ENCODE measurements at places on chromosomes 6 and 20.
A peak's percentile ranks its signal among the peaks of the same experiment; 100 is the strongest.

DNA sequence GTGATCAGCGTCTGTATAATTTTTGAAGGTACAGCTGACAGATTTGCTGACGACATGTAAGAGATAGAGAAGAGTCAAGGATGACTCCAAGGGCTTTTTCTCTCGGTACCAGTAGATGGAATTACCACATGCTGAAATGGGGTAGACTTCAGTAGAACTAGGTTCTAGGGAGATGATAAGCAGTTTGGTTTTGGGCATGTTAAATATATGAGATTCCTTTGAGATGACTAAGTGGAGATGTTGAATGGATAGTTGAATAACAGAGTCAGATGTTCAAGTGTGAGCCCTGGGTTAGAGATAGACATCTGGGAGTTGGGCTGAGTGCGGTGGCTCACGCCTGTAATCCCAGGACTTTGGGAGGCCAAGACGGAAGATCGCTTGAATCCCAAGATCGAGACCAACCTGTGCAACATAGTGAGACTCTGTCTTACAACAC lies 50.0 kb downstream of the PHF20 start:
- no peak for DNase-seq
- H3K27ac ChIP-seq: no peak overlapping the region
- peaks cover 23% of the 10 kb centered on the region for H3K36me3 ChIP-seq
- H3K4me3 ChIP-seq: no peak overlapping the region
- H3K4me1 ChIP-seq: peaks cover 27% of the 10 kb centered on the region

DNA sequence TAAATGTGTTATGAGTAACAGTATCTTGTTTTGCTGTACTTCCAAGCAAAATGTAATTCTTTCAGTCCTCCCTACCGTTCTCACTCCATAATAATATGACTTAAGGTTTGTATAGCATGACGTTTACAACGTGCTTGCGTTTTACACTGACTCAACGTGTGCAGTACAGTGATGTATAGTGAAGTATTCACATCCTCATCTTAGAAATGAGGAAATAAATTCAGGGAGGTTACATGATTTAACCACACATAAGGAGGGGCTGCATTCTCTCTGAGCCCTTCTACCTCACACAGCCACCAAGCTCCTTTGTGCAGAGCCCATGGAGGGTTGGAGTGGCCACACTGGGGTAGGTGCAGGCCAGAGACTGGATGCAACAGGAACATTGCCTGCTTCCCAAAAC lies 164.5 kb downstream of the MTHFD1L start:
- no peak for DNase-seq
- H3K36me3 ChIP-seq: peaks cover 17% of the 10 kb centered on the region
- no peaks in the 10 kb centered on the region for H3K4me1 ChIP-seq
- H3K4me3 ChIP-seq: no peak overlapping the region
- no peaks in the 10 kb centered on the region for H3K27me3 ChIP-seq

DNA sequence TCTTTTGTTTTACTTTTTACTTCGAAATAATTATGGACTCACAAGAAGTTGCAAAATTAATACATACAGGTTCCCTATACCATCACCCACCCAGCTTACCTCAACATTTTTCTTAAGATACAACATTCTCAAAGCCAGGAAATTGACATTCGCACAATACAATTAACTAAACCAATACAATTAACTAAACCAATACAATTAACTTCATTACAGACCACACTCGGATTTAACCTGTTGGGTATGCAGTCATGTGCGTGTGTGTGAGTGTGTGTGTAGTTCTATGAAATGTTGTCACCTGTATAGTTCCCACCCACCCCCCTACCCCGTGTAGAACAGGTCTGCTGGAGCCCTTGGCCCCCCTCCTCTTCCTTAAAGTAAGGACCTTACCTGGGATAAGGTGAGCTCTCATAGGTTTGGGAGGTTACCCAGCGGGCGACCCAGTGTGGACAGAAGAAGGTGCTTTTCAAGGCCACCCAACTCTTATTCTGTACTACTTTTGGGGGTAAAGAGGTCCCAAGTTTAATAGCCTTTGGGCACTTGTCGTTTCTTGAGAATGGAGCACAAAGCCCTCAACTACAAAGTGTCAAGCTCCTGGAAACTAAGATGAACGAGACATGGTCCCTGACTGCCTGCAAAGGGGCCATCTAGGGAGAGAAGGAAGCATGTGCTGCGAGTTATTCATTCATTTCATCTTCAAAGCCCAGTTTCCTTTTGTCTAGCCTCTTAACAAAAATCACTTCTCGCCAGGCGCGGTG lies 544 bp upstream of the STK38 start:
- peaks cover 5% of the 10 kb centered on the region for H3K36me3 ChIP-seq
- H3K4me3 ChIP-seq: peak overlapping the region; percentile 99
- H3K4me1 ChIP-seq: peaks cover 38% of the 10 kb centered on the region
- no peak for DNase-seq
- H3K27me3 ChIP-seq: no peaks in the 10 kb centered on the region

DNA sequence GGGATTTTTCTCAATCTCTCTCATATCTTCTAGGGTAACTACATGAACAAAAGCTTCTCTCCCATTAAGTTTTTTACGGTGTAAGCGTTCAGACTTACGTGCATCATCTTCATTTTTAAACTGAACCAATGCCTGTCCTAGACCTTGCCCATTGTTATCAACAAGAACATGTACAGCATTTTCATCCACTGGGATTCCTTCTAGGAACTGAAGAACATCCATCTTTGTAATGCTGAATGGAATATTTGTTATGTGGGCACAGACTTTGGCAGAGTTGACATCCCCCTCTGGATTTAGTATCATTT lies 11.3 kb downstream of the CPNE1 start:
- H3K27ac ChIP-seq: no peak overlapping the region
- no peak for DNase-seq
- peaks cover 20% of the 10 kb centered on the region for H3K4me1 ChIP-seq
- no peaks in the 10 kb centered on the region for H3K27me3 ChIP-seq

GRCh38 chr6:161940519-161940918 lies 666.7 kb upstream of the AGPAT4 start:
- H3K27ac ChIP-seq: no peak overlapping the region
- H3K27me3 ChIP-seq: no peaks in the 10 kb centered on the region
- no peaks in the 10 kb centered on the region for H3K4me1 ChIP-seq
- H3K4me3 ChIP-seq: no peak overlapping the region
- no peak for DNase-seq

DNA sequence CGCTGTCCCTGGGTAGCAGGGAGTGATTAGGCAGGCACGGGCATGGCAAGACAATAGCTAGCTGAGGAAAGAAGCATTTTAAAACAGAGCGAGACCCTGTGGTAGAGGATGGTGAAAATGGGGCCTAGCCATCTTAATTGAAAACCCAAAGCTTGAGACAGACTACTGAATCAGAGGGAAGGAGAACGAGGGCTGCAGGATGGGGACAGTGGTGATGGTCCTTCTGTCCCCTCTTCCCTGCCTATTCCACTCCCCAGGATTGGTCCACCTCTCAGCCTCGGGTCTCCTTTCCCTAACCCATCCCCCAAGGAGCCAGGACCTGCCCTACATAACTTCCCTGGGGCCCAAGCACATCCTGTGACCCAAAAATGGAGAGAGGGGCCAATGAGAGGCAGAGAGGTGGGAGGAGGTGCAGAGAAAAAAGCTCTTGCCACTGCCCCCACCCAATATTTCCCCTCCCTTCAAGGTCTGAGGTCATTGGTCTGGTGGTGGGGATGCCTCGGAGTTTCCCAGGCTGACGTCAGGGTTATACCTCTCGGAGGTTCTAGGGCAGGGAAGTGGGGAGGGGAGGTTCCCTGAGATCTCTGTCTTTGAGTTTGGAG lies 884 bp upstream of the CUTA start:
- no peaks in the 10 kb centered on the region for H3K36me3 ChIP-seq
- peak overlapping the region; percentile 91 for H3K4me3 ChIP-seq
- DNase-seq: no peak
- peaks cover 49% of the 10 kb centered on the region for H3K4me1 ChIP-seq

DNA sequence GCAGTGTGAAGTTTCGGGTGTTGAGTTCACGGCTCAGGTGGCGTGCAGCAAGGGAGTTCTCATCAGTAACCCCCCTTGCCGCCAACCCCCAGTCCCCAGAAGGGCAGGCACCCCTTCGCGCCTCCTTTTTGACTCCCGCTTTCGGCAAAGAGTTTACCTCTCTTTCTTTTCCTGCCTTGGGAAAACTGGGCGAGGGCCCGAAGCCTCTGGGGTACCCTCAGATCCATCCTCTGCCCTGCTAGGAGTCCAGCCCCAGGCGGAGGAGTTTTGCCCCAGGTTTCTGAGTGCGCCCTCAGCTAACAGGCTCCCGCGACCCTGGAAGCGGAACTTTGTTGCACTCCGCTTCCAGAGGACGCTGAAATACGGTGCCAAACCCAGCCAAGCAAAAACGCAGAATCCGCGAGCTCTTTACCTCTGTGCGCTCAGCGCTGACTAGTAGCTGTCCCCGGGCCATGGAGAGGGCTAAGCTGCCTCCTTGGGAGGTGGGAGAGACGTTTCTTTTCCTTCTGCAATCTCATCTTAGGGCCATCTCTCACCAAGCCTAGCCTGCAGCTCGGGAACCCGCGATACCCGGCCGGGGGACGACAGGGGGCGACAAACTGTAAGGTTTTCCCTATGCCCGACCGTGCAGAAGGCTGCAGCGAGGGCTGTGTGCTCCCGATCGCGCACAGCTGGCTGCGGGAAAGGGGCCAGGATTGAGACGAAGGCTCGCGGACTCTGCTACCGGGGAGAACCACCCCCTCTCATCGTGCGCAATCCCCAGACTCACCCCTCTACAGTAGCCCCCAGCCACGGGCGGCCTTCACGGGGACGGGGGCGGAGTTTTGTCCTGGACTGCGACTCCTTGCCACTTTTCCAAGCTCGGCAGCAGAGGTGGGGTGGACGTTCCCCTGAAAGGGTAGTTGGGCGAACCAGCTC lies 2.7 kb upstream of the PAX1 start:
- H3K4me1 ChIP-seq: peaks cover 7% of the 10 kb centered on the region
- no peak for DNase-seq
- H3K36me3 ChIP-seq: no peaks in the 10 kb centered on the region
- H3K27ac ChIP-seq: no peak overlapping the region

DNA sequence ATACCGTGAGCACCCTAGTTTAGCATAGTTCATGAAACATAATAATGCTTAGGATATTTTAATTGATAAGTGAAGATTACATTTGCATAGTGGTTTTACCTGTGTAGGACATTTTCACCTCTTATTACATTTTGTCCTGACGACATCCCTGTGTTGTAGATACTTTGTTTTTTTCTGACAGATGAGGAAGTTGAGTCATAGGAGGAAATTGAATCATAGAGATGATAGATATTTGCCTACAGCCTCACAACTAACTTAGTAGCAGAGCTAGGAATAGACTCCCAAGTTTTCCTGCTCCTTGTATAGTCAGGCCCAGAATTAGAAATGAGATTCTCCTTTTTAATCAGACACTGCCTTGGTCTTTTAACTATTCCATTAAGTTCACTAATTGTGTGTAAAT lies 100.5 kb upstream of the SUPT3H start:
- DNase-seq: no peak
- no peak overlapping the region for H3K4me3 ChIP-seq
- H3K36me3 ChIP-seq: no peaks in the 10 kb centered on the region
- no peak overlapping the region for H3K27ac ChIP-seq
- H3K27me3 ChIP-seq: no peaks in the 10 kb centered on the region

GRCh38 chr6:107399935-107400334 lies 59.4 kb downstream of the PDSS2 start:
- peaks cover 47% of the 10 kb centered on the region for H3K36me3 ChIP-seq
- H3K4me1 ChIP-seq: peaks cover 4% of the 10 kb centered on the region
- H3K27me3 ChIP-seq: no peaks in the 10 kb centered on the region
- H3K27ac ChIP-seq: no peak overlapping the region
- DNase-seq: no peak
- no peak overlapping the region for H3K4me3 ChIP-seq

GRCh38 chr6:82385961-82386360 lies 22.3 kb downstream of the TPBG start:
- no peaks in the 10 kb centered on the region for H3K27me3 ChIP-seq
- H3K4me3 ChIP-seq: no peak overlapping the region
- H3K4me1 ChIP-seq: no peaks in the 10 kb centered on the region
- no peaks in the 10 kb centered on the region for H3K36me3 ChIP-seq
- no peak for DNase-seq

DNA sequence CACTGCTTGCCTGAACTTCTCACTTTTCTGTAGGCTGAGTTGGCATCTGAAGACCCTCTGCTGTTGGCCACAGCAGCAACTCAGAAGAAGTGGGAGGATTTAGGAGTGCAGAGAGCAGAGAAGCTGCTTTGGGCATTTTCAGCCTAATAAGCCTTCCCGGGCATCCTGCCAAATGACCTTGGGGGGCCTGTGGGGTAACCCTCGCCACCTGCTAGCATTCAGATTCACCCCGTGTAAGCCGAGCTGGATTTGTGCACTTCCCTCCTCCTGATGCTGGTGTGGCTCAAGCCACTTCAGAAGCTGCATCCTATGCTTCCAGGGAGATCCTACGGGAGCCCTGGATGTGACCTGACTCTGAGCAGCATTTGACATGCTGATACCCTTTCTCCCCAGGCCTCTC lies 114.8 kb downstream of the LRFN2 start:
- H3K4me1 ChIP-seq: no peaks in the 10 kb centered on the region
- peaks cover 10% of the 10 kb centered on the region for H3K27me3 ChIP-seq
- H3K4me3 ChIP-seq: no peak overlapping the region
- DNase-seq: no peak
- H3K36me3 ChIP-seq: no peaks in the 10 kb centered on the region

DNA sequence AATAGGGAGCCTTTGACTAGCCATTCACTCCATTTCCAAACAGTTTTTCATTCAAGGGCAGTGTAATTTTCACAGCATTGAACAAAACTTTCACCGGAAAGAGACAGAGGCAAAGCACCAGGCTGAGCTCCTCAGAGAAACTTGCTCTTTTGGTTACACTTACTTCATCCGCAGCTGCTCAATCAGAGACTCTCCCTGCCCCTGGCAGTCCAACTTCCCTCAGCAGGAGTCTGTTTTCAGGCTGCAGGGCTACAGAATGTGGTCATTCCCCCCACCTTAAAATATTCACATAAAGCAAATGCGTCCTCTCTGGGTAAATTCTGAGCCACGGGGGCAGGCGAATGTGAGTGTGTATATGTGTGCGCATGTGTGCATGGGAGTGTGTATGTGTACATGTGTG lies 70.0 kb upstream of the ZNF133 start:
- H3K27me3 ChIP-seq: peaks cover 23% of the 10 kb centered on the region
- H3K4me1 ChIP-seq: no peaks in the 10 kb centered on the region
- H3K4me3 ChIP-seq: no peak overlapping the region
- no peaks in the 10 kb centered on the region for H3K36me3 ChIP-seq

DNA sequence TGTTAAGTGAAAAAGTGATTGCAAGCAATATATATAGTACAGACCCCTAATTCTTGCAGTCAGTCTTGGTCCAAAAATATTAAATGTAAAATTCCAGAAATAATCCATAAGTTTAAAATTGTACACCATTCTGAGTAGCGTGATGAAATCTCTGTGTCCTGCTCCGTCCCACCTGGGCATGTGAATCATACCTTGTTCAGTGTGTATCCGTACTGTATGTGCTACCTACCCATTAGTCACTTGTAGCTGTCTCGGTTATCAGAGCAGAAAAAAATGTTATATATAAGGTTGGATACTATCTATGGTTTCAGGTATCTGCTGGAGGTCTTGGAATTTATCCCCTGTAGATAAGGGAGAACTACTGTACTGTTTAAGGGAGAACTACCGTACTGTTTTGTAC lies 16.3 kb downstream of the IRAK1BP1 start:
- H3K4me3 ChIP-seq: no peak overlapping the region
- DNase-seq: no peak
- H3K4me1 ChIP-seq: no peaks in the 10 kb centered on the region
- H3K27me3 ChIP-seq: no peaks in the 10 kb centered on the region
- H3K27ac ChIP-seq: no peak overlapping the region
